CD4-positive, alpha-beta memory T cell (primary cell): ENCODE measurements at places on chromosomes 16 and 17.

DNA sequence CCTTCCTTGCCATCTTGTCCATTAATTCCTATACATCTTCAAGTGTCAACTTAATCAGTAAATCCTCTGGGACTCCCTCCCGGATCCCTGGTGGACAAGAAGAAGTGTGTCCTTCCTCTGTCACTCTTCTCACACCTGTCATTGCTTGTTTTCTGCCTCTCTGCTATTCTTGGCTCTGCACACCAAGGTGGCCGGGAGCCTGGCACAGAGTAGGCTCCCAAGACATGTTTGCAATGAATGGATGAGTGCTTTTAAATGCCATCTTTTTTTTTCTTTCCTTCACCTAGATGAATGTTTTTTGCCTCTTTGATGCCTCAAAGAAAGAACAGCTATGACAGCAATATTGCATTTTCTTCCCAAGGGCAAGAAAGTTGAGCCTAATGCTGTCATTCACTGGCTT is 58.0 kb upstream of the CLEC18A start:
- DNase-seq: no peak

GRCh38 chr17:64390044-64390443 is 616 bp downstream of the PECAM1 start:
- DNase-seq: no peak

DNA sequence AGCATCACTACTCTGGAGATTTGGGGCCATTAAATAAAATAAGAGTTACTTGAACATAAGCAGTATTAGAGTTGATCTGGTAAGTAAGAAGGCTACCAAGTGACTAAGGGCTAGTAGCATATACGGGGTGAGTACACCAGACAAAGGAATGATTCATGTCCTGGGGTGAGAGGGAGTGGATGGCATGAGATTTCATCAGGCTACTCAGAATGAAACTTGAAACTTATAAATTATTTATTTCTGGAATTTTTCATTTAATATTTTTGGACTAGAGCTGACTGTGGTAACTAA is 2.3 kb downstream of the SLFN5 start:
- peak; percentile 10 for DNase-seq

DNA sequence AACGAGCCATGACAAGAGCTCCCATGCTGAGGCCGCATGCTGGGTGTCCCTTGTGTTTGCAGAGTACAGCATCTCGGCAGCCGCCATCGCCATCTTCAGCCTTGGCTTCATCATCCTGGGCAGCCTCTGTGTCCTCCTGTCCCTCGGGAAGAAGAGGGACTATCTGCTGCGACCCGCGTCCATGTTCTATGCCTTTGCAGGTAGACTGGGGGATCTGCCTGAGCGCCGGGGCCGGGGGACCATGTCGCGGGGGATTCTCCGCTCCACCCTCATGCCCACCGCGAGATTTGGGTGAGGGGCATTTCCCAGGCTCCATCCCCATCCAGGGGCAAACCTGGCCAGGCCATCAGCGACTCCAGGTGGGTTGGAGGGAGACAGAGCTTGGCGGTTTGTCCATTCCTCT is 10.7 kb downstream of the CACNG1 start:
- no peak for DNase-seq

DNA sequence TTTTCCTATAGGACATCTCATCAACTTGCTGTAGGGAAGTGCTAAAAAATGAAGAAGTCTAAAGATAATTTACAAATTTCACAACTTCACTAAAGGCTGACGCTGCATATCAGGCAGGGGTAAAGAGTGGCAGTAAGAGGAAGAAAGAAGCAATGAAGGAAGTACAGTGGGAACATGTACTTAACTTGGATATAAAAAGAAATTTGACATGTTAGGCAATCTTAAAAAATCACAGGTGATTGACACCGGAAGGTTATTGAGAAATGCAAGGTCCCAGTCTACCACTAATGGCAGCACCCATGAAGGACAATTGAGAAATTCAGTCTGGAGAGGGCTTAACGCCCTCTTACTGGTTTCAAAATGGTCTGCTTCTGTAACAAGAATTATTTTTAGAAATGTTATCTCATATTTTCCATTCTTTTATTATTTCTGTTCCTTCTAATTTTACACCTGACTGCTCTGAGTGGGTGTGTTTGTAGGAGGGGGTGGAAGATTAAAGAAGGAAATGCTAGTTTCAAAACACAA is 358.1 kb downstream of the KCNJ2 start:
- DNase-seq: no peak
